ENCODE measurements at places on chromosomes 7 and 10.
A peak's percentile ranks its signal among the peaks of the same experiment; 100 is the strongest.

- DNase-seq = peak; percentile 17
These were observed 147.8 kb downstream of the RGS10 start for GRCh38 chr10:119394657-119395279.

- DNase-seq = peak; percentile 31
These were observed at the start of gene ATRNL1 for GRCh38 chr10:115093286-115093775. Gene ATRNL1 (plus strand): TSS chr10:115093365. CDS start chr10:115093751, 386 bp downstream.

DNA sequence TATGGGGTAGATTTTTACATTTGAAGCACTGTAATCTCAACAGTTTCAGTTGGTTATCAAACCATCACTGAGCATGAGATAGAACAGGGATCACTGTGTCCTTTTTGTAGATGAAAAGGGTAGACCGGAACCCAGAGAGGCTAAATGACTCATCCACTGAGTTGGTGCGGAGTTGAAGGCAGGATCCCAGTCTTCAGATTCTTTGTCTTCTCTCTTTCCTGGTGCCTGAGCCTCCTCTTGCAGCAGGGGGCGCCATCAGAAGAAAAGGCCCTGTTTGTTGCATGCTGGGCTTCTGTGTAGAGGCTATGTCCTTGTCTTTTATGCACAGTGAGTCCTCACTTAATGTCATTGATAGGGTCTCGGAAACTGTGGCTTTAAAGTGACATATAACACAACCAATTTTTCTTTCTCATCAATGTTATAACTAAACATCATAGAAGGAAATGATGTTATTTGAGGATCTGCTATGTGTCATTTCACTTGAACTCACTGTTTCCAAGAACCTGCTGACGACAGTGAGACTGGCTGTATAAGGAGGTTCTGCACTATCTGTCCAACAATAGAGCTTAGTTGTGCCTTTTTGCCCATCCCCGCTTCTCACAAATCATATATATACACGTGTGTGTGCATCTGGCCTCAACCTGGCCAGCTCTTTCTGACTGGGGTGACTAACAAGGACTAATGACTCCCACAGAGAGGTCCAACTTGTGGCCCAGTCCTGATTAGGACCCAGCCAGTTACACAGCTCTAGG, 14.3 kb downstream of the ZNF282 start:
- DNase-seq = no peak

GRCh38 chr10:55002420-55002819, 201.4 kb upstream of the PCDH15 start:
- DNase-seq = no peak

- DNase-seq = no peak
These were observed 18.8 kb upstream of the ARHGAP22 start for GRCh38 chr10:48623607-48624132.

DNA sequence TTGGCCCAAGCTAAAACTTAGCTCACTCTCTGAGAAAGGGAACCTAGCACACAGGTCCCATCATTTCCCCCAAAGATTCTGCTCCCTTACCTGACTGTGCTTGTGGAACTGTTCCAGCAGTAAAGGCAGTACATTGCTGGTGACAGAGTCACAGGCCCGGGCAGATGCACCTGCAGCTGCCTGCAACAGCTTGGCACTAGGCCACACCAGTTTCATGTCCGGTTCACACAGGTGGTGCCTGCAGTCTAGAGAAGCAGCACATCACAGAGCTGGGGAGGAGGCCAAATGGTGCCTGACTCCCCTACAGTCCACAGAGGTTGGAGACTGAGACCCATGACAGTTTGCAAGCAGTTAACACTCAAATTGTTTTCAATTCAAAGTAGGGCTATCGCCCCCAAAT, 22.2 kb downstream of the ZDHHC16 start:
- peak; percentile 58 for DNase-seq

- no peak for DNase-seq
These were observed 127.4 kb downstream of the ARL4A start for GRCh38 chr7:12814828-12815227.

GRCh38 chr10:127117125-127117524, 79.3 kb downstream of the INSYN2A start:
- DNase-seq = peak; percentile 69

DNA sequence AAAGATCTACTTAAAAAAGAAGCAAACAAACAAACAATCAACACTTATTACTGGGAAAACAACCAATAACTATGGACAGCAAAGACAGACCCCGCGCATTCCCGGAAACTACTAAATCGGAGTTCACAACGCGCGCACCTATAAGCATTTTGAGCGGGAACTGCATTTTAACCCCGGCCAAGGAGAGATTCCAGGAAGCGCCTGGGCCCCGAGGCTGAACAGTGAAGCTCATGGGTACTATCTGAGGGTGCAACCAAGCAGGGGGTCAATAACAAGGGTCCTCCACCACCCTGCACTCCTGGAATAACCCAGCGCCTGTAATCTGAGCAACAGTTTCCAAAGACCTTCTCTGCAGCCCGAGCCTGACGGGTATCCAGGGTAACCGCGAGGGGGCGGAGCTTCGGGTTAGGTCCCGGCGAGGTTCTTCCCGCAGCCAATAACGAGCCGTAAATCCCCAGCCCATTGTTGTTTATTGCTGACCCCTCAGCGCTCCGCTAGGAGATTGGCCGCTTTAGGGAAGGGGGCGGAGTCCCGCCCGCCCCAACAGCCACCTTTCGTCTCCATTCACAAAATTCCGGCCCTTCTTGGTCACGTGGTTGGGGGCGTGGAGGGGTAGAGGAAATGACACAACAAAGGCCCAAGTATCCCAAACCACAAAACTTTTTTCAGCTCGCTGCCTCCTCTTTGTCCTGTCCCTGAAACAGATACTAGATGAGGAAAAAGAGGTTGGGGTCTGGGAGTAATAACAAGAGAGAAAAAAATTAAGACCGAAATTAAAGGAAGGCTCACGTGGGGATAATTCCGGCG, 1.7 kb upstream of the ETV1 start:
- peak; percentile 91 for DNase-seq

GRCh38 chr7:45649560-45650346, 75.6 kb downstream of the ADCY1 start:
- DNase-seq = no peak

DNA sequence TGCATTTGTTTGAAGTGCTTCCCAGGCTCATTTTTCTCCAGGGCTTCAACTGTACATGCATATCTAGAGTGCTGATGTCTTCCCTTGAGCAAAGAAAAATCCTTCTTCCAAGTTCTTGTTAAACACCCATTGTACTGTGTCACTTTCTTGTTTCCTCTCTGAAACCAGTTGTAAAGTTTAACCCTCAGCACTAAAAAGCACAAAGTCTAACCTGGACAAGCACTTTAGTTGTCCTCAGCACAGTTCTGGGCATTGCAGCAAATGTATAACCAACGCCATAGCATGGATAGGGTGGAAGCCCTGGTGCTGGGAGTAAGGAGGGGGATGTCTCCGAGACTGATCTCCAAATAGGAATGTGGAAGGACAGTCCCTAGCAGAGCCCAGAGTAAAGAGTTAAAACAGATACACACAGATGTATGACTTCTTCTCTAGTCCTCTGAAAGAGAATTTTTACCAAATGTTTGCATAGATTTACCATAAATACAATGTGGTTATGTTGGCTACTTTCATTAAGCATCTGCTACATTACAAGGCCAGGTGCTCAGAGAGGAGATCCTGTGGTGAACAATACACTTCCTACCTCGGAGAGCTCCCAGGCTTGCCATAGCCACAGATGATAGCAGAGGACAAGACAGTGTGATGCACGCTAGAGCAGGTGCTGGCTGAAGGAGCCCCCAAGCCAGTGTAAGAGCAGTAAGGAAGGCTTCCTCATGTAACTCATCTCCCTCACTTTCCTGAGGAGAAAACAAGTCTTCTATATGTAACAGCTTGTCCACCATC, 57.0 kb downstream of the DNAJC12 start:
- no peak for DNase-seq

DNA sequence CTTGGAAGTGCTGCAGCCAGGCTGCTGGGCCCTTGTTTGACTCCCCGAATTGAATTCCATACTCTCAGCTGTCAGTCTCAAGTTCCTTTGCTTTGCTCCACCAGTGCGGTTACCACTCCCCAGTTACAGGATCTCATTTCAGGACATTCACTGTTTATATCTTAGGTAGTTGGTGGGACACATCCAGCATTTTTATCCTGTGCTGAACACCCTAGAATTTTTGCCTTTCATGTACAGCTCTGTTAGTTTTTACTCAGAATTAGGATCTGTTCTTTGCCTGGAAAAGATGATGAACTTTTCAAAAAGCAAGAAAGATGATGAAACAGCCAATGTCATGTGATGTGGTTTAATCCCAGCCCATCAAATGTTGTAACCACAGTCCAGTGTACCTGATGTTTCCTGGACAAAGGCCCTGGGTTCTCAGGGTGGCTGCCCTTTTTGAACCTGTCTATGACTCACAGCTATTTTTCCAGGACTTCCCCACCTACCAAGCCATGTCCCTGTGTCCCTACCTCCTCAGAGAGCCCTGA, 149.7 kb downstream of the NOC3L start:
- no peak for DNase-seq

DNA sequence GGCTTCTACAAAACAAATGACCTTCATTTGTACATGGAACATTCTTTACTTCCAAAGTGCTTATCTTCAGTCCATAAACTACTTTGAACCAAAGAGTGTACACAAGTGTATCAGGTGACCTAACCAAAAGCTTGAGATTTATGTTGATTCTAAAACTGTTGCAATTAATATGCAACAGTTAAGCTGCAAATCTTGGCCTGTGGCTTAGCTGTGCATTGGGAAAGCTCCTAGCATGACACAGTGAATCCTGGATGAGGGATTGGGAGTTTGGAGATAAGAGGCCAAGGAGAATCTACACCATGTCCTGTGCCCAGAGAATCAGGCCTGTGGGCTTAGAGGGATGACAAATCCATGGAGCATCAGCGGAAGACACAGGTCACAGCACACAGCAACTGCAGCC, 105.2 kb upstream of the GSDME start:
- no peak for DNase-seq

DNA sequence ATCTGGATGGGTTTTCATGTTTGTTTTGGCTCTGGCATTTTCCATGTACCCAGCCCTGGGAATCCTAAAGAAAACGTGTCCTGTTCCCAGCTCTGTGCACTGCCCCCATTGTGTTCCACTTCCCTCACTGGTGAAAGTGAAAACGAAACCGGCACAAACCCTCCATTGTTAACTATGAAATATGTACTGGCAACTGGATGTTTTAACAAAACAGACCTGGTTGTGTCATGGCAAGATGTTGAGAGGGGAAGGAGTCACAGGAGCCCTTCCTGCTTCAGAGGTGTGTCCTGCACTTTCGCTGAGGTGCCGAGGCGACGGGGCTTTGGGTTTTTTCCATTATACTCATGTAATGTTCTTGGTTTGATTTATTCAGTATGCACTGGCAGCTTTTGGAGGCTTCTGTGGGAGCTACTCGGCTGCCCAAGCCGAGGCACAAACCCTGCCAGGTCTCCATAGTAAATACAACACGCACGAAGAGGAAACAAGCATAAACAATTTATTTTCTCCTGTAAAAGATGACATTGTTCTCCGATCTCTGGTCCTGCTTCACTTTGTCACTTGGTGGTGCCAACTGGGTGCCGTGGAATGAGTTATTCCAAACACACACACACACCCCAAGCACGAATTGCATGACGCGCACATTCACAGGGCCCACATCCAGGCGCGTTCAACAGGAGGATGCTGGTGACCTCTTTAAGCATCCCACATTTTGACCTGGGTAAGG, 118.2 kb downstream of the CDK6 start:
- DNase-seq = peak; percentile 78

DNA sequence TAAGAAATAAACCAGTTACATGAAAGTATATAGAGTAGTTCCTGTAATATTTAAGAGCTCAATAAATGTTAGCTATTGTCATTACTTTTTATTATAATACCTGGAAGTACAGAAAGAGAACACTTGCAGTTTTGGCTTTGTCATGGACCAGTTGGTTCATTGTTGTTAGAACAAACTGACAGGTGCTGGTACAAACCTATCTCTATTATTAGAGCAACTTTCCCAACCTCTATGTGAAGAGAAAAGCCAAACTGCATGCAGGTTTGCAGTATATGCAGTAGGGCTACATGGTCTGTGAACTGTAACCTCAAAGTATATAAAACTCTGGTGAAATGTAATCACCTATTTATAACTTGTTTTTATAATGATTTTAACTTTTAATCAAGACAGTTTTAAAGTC, 20.4 kb downstream of the DNAJC9 start:
- DNase-seq = no peak

GRCh38 chr7:140417456-140418155, 13.7 kb downstream of the RAB19 start:
- no peak for DNase-seq

GRCh38 chr7:108911016-108911415, 341.3 kb downstream of the DNAJB9 start:
- DNase-seq = no peak

- DNase-seq = no peak
These were observed 61.0 kb downstream of the MPP7 start for GRCh38 chr10:28241741-28242399.

GRCh38 chr10:132021046-132021445, 39.3 kb upstream of the BNIP3 start:
- no peak for DNase-seq

GRCh38 chr7:157028199-157028903, 17.9 kb upstream of the MNX1 start:
- DNase-seq = no peak

DNA sequence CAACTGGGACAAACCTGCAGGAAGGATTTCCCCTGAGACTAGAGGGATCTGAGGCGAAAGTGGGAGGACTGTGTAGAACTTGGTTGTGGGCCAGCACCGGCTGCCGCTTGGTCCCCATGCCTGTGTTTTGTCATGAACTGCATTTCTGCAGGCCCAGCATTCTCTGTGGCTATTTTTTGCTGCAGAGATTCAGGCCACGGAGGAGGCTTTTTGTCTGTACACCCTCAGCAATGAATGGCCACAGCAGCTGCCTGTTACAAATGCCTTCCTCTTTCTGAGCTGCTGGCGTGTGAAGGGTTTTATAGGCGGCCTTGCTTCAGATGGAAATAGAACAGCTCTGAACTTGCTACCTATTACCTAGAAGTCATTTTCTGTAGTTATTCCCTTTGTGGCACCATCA, 164.4 kb downstream of the SH2D4B start:
- DNase-seq = no peak

- peak; percentile 6 for DNase-seq
These were observed 57.8 kb downstream of the RASGEF1A start for GRCh38 chr10:43209074-43209455.

DNA sequence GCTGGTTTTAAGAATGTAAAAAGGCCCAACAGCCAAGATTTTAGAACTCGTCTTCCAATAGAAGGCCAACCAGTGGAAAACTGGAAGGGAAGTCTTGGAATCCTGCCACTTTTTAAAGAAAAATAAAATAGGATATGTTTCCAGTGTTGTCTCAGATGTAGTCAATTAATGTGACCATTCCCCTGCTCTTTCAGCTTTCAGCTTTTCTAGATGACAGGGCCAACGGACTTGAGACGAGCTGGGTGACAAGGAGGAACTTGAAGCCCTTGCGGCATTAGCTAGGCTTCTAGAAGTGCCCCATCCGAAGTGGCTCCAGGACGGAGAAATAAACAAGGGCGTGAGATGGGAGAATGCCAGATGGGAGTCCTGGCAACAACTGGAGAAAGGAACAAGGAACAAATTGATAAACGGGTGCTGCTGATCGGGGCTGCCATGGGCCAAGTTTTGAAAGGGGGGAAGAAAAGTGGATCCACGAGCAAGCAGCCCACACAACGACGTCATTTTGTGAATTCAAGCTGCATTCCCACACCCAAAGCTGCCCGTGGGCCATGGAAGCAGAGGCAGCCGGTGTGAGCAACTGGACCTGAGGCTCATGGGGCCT, 42.3 kb downstream of the CTBP2 start:
- DNase-seq = no peak
